NCI-H446 (cell line): ENCODE measurements at places on chromosomes 12 and 14.

DNA sequence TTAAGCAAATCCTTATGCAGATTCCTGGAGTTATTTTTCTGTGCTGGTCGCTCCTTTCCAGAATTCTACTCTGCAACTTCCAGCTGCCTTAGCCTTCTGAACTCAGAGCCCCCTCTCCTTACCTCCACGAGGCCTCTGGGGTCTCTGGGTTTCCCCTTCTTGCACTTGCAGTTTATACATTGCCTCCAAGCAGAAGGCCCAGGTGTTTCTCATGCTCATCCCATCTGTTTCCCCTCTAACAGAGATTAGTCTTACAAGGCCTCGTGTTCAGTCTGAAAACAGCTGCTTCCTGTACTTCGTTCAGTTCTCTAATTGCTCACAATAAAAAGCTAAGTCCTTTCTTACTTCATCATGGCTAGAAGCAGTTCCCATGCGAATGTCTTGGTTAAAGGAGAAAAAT is 134.4 kb upstream of the FGD4 start:
- DNase-seq = no peak

GRCh38 chr12:100823963-100824362 is 29.4 kb downstream of the ANO4 start:
- no peak for DNase-seq

DNA sequence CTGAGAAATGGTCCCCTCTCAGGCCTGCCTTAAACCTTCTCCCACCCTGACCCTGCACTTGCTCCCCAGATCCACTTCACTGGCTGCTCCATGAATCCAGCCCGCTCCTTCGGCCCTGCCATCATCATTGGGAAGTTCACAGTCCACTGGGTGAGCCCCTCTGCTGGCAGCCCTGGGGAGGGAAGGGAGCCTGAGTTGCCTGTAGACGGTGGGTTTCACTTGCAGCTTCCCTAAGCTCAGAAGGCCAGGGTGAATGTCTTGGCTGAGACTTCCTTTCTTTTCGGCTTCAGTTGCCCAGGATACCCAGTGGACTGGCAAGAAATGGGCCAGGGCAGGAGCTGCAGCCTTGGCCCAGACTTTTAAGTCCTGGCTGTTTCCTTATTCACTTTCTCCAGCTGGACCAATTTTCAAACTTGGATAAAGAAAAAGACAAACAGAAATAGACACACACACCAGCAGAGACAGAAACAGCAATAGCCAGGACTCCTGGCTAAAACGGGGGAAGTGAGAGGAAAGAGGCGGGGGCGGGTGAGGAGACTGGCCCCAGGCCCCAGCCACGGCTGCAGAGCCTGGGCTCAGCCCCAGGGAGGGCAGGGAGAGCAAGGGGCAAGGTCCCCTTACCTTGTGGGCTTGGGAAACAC is 2.0 kb downstream of the AQP6 start:
- DNase-seq = no peak

DNA sequence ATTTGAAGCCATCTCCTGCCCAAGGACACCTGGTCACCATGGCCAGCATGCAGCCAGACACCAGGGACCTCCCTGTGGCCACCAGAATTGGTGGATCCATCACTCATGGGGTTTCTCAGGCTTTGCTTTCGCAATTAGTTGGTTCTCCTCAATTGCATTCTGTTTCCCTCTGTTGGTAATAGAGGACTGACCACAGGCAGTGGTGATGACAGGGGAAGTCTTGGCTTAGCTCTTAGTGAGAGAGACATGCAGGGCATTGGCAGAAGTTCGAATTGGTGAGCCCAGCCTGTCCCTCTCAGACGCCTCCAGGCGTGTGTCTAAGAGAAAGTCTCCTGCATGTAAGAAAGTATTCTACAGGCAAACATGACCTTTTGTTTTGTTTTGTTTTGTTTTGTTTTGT is 21.3 kb downstream of the HCAR2 start:
- DNase-seq = no peak

- no peak for DNase-seq
Measured at GRCh38 chr14:76669770-76670169, 91.5 kb upstream of the VASH1 start.

DNA sequence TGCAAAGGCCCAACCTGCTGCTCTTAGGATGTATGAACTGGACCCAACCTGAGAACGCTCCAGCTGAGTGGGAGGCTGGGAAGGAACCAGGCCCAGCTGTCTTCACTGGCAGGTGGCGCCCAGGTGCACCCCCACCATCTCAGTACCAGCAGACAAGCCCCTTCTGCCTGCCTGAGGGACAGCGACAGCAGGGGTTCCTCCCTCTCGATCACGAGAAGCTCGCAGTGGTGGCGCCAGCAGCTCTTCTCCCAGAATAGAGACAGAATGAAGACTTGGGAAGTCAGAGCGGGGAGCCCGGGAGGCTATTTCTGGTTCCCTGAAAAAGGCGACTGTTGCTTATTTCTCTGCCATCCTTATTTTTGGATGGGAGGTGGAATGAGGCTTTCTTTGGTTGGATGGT is 46.5 kb downstream of the CHGA start:
- DNase-seq = no peak

DNA sequence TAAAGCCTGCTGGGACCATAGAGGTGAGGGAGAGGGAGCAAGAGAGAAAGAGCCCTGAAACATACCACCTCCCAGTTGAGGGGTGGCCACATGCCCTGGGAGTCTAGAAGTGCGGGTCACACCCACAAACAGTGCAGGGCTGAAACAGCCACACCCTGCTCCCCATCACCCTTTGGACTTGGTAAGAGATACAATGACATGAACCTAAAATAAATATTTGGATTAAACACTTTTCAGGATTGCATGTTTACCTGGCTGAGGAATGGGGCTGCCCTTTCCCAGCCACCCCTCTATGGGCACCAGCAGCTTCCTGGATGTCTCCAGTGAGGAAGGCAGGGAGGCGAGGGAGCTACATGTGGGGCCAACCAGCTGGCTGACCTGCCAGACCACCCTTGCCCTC is 39.0 kb upstream of the TC2N start:
- DNase-seq = no peak

- DNase-seq = no peak
Measured at GRCh38 chr14:94379291-94380224, 8.8 kb downstream of the SERPINA1 start.

- DNase-seq = no peak
Measured at GRCh38 chr12:67533159-67533558, 115.4 kb upstream of the DYRK2 start.

GRCh38 chr12:82793751-82794281 is 107.1 kb downstream of the TMTC2 start:
- no peak for DNase-seq

DNA sequence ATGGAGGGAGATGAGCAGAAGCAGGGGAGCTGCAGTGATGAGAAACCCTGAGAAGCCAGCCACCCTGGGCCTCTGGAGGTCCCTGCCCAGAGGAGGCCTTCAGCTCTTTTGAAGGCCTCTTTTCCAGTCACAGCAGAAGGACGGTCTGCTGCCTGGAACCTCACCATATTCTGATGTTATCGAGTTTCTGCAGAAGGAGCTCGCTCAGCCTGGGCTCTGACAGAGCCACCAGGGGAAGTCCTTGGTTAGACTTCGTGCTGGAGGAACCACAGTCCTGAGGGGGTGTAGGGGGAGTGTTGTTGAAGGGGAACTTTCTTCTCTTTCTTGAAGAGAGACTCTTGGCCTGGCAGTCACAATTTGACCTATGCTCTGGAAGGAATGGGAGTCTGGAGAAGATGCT is 25.1 kb upstream of the BATF start:
- DNase-seq = no peak

DNA sequence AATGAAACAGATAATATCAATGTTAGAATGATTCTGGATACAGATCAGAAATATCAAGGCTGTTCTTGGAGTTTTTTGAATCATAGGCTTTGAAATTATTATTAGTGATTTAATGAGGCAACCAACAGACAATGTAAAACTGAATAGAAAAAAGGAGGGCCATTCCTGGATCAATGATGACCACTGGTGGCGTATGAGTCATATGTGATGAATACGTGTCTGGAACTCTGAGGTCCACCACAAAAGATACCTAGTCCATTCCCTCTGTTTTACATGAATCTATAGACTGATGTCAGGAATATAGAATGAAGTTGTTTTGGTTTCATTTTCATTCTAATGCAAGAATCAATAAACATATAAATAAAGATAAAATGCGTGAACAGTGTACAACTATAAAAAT is 78.3 kb upstream of the RTL1 start:
- no peak for DNase-seq

DNA sequence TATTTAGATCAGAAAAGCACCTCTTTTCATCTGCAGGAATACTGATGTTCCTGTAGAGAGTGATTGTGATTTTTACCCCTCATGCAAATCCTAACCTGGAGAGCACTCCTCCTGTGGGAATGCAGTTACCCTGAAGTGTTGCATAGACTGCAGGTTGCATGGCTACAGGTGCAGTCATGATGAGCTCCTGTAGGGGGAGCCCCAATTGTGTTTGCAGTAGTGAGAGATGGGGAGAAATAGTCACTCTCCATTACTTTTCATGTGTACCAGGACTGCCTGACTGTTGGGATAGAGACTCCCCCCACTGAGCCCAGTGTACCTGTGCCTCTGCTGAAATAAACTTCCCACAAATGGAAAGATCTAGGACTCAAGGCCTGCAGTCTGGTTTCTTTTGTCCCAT is 1086.5 kb downstream of the SLC6A15 start:
- no peak for DNase-seq

DNA sequence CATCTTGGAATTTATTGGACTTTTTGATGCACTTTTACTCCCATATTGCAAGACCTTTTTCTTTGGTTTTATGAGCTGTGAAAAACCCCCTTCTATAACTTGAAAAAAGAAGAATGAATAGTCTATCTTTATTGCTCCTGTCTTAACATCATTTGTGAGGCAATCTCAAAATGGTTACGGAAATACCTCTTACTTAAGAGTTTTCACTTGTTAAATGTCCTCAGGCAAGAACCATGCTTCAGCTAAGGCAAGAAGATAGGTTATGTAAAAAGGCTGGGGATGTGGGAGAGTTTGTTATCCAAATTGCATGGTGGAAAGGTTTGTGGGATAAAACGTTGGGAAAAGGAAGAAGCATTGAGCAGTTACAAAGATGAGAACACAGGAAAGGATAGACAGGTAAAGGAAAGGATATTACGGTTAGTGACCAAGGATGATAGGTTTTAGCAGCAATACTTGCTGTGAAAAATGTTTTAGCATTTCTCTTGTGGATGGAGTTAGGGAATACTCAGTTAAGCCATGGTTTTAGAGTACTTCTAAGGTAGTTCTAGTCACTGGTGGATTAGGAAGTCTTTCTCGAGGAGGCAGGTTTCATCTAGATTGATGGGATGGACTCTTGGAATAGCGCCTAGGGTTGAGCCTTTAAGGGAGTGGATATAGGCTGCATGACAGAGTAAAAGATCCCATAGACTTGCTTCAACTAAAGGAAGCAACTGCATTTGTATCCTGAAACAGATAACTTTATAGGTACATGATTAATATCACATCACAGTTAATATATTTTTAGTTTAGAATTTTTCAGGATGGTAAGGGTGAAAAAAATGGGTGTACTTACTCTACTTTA is 30.3 kb downstream of the MDM2 start:
- no peak for DNase-seq

DNA sequence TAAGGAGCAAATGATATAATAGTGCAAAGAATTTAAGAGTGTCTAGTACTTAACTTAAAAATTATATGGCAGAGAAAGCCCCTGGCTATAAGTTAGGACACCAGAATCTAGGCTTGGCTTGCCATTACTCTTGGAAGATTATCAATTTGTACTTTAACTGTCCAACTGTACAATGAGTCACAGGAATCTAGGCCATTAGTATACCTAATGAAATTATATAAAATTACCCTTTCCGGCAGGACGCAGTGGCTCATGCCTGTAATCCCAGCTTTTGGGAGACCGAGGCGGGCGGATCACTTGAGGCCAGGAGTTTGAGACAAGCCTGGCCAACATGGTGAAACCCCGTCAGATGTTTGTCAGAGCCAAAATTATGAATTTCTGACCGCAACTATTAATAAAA is 691 bp upstream of the OR6S1 start:
- DNase-seq = no peak
